Esophagus muscularis mucosa (tissue), 4 donors: ENCODE measurements at places on chromosomes 2 and 18.

DNA sequence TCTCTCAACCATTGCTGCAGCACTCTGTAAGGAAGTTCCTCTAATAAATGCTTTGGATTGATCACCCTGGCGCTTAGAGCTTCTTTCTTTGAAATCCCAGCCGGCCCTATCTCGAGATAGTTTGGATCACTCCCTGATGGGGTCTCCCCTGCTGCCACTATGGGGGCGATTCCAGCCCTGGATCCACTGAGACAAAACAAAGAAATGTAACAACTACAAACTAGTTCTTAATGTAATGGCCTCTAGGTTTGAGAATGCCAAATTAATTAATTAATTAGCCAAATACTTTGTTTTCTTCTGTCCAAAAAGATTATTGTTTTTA, 15.2 kb downstream of the SRSF7 start:
- DNase-seq = no peak

GRCh38 chr2:184756885-184757284, 158.6 kb downstream of the ZNF804A start:
- no peak for DNase-seq

DNA sequence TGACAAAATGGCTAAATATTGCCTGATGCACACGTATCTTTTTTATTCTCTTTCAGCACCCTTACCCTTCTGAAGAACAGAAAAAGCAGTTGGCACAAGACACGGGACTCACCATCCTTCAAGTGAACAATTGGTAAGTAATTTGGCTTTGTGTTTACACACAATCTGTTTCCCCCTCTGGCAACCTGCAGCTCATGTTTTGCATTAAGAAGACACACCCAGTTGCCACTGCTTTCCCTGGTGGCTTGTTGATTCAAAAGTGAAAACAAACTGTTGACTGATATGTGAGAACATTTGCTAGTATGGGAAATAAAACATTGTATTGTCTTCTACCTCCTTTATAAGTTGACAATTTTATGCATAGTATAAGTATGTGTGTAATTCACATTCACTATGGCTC, 113.0 kb downstream of the MEIS1 start:
- no peak for DNase-seq

- DNase-seq = no peak
These were observed 72.3 kb upstream of the CPO start for GRCh38 chr2:206867006-206867405.

- DNase-seq = no peak
These were observed 59.1 kb upstream of the PELI1 start for GRCh38 chr2:64203131-64203857.

- DNase-seq = no peak
These were observed 10.6 kb downstream of the POU3F3 start for GRCh38 chr2:104864280-104865095.

DNA sequence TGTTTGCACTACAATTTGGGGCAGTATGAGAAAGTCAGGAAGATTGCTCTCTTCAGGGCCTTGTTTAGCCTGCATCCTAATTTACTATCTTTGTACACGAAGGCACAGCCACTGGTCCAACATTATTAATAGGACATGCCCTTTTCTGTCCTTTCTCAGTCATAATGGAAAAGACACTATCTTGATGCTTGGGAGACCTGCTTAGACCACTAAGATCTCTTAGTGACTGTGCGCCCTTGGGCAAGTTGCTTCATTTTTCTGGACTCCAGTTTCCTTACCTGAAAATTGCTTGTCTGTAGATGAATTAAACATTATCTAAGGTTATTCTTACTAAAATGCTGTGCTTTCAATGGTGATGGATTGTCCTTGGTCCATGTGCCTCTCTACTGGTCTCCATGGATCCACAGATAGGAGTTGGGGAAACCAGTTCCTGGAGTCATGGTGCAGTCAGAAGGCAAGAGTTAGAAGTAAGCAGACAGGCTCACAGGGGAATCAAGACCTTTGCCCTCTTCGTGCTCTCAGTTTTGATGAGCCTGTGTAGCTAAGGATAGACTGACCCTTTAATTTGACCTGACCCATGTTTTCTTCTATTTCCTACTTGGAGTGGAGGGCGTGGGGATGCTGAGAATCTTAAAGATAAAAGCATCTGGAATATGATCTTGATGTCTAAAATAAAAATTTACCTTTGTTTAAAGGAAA, 114.0 kb downstream of the RAPGEF4 start:
- no peak for DNase-seq

DNA sequence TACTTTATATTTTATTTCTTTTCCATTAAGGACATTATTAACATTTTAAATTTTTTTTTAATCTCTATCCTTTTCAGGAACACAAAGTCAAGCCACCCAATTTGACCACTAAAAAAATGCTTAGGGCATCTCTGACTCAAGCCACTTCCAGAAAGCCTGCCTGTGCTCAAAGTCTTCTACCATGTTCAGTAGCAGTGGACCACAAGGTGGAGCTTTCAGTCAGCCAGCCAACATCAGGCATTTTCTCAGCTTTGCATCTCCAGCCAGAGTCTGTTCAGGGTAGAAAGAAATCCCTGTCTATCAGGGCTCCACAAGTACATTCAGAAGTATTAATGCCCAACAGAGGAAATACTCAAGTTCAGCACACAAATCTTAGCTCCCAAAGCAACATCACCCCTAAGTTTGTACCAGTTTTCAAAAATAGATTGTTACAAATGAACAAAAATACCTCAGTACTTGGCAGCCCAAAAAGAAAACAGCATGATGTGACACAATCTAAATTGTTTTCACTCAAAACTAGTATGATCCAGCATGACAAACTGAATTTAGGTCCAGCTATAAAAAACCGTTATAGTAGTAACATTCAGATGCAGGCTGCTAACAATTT, 37.6 kb downstream of the C18orf63 start:
- no peak for DNase-seq

DNA sequence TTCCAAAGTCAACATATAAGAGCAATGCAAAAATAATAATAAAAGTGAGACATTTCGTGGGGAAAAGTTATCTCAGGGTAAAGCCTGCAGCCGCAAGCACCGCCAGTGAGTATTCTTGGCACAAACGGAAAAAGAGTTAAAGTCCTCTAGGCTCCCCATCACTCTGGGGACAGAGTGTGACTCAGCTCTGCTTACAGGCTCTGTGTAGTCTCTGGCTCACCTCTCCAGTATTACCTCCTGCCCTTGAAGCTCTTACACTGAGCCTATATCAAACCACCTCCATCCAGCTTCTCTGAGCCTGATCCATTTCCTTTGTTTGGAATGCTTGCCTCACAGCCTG, 55.5 kb downstream of the MTHFD2 start:
- no peak for DNase-seq

GRCh38 chr2:135742325-135742757, 686 bp downstream of the UBXN4 start:
- DNase-seq = no peak

- no peak for DNase-seq
These were observed 268.0 kb downstream of the CYP26B1 start for GRCh38 chr2:71879509-71880184.

DNA sequence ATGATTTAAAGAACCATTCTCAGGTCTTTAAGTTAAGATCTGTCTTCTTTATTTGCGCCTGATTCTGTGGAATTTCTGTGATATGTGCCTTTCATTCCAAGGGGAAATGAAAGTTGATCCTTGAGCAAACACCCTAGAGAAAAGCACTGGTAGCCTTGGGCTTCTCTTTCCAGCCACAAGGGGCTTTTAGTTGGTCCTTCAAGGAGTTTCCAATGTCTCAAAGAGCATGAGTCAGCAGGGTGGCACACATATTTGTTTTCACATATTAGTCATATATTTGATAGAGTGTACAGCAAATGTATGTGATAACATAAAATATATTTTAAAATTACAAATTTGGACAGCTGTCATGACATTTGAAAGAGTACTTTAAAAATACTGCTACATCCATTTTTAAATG, 339.5 kb downstream of the TXNL1 start:
- no peak for DNase-seq

- DNase-seq = no peak
These were observed at the start of gene MSTN for GRCh38 chr2:190062601-190063000. MSTN (minus strand) TSS chr2:190062729; CDS start chr2:190062596, 133 bp downstream.

DNA sequence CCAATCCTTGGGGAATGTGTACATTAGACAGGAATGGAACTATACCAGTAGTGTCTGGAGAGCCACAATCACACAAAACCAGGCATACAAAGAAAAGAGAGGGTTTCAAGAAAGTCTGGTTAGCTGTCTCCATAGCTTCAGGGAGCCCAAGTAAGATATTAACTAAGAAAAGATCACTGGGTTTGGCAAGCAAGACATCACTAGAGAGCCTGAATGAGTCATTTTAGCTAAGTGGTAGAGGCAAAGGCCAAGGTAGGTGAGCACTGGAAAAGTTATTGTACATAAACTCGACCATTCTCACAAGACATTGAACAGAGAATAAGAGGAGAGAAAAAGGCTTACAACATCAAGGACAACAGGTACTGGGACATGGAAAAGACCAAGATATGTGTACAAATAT, 143.8 kb upstream of the ARL4C start:
- DNase-seq = peak; percentile 8

DNA sequence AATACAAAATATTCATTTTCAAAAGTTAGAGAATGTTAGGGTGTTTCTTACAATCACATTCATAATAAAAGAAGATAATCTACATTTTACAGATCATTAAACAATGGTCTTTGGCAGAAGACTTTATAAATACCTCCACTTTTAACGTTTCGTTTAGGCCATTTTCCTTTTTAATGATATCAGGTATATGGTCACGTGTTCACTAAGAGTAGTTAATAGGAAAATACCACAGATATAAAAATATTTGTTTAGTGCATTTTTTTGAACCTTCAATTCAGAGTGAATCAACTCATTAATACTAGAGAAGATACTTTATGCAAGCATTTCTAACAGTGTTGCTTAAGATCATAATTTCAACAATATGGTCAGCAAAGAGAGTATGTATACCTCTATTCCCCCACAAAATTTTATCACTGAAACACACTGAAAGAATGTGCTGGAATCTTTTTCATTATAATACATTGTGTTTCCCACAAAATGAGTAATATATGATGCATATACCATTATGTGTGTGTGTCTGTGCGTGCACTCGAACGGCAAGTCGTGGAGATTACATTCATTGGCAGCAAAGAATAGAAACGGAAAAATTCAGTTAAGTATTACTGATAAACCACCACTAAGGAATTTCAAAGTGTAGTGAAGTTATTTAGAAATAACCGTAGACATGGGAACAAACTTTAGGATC, 319.9 kb upstream of the THUMPD2 start:
- DNase-seq = no peak

DNA sequence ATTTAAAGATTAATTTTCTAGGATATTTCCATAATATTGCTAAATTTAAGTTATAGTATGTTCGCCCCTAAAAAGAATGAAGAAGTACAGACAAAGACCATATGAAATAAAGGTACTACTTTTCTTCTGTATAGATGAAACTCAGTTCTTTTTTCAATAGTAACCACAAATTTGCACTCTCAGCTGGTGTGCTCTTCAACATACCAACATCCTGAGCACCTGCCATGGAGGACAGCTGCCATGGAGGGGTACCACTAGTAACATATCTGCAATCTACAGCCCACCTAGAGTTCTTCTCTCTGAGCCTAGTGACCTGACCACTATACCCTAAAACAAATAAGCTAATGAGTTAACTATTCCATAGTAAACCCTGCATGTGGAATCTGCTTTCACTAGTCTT, 36.8 kb upstream of the ERCC3 start:
- no peak for DNase-seq

- DNase-seq = no peak
These were observed 103.3 kb upstream of the RBBP8 start for GRCh38 chr18:22829781-22830180.

DNA sequence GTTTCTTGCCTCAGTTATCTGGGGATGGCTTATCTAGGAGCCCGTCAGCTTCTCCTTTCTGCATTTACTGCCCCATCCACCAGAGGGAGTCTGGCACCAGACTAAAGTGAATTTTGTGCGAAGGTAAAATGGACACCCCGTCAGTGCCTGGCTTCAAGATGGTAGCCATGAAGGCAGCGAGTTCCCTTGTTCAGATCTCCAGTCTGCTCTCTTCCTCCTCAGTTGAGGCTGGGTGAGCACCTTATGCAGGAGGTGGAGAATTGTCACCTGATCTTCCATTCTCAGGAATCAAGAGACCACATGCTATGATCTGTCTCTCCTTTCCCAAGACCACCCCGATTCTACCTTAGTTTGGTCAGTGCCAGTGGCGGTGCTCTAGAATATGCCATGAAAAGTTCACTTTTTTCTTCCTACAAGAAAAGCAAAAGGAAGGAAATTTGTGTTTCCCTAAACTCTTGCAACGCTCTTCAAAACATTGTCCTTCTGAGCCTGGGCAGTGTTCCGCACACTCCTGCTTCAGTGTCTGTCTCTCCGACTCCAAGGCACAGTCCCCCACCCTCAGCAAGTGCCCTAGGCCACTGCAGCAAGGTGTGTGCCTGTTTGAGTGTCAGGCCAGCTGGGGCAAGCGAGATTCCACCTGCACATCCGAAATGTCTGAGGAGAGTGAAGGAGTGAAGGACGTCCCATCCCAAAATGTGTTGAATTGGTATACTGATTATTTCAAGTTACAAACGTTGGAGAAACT, 168.6 kb downstream of the SS18 start:
- no peak for DNase-seq

DNA sequence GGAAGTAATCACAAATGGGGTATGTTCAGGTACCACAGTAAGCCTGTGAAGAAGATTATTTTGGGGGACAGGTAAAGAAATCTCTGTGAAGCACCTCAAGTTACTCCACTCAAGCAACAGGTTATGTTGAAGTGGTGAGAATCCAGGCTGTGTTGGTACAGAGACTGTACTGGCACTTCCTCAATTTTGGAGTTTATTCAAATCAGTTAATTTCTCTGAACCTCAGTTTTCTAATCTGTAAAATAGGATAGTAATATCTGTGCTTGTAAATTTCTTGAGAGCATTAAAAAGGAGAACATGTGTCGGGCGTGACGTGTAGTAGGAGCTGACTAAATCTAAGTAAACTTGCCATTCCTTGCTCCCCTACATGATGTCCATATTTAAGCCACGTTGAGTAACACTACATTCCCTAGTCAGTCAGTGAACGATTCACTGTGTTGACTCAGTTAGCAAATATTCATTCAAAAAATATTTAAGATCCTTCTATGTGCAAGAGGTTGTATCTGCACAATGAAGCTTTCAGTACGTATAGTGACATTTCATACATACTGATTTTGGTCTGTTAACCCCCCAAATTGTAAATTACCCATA, 504.2 kb downstream of the ZEB2 start:
- DNase-seq = no peak

DNA sequence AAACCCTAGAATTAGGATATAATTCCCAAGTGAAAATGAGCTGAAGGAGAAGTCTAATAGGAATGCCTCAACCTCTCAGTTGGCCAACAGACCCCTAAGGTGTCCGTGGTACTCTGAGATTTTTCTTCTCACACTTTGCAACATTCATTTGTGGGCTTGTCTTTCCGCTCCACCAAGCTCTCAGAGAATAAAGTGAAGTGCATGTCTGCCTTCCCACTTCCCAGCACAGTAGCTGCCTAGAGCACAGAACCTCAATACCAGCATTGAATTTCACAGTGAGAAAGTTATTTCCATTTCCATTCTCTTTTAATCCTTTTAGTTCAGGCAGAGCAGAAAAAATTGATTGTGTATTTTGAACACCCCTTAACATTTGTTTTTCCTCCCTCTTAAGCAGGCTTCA, 451.8 kb downstream of the TGIF1 start:
- no peak for DNase-seq
